ENCODE measurements at places on chromosomes 7 and 10.

GRCh38 chr7:28990200-28990960, 32.2 kb upstream of the TRIL start:
- DNase-seq: no peak

DNA sequence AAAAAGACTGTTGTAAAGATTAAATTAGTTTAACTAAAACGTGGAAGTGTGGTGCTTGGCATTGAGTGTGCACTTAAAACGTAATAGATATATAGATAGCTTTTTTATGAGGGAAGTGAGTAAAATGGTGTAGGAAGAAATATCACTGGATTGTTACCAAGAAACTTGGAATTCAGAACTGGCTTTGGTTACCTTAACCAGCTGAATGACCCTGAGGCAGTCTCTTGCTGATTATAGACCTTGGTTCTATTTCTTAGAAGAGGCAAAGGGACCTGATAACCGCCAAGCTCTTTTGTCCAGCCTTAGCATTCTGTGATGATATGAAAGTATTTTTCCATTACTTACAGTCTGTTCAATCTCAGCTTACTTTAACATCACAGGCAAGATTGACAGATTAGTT, 3.8 kb downstream of the REEP3 start:
- DNase-seq: no peak

GRCh38 chr7:51234139-51234538, 82.5 kb downstream of the COBL start:
- no peak for DNase-seq

DNA sequence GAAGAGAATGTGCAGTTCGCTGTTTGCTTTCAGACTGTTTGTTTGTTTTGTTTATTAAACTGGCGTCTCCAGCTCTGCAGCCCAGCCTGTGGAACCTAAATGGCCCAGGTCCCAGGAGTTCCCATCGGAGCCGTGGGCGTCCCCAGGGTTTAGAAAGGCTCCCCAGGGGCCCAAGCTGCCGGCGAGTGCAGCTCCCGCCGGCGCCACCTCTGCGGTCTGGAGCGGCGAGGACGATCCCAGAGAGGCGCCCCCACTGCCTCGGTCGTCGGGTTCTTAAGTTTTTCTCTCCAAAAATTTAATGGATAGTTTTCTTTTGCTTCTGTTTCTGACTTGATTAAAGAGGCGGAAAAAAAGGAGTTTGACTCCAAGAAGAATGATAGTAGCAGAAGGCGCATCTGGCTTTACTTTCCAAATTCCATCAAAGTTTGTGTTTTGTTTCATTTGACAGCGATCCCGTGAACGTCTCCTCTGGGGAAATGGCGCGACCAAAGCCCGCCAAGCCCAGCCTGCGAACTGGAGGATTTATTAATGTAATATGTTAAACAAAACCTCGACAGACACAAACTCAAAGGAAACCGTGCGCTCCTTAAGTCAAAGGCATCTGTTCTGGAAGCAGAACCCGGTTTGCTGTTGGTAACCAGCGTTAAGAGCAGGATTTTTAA, 718 bp upstream of the FZD1 start:
- DNase-seq: no peak

- DNase-seq: no peak
These were observed 59.9 kb upstream of the COBL start for GRCh38 chr7:51376420-51377092.

- DNase-seq: no peak
These were observed 1092.5 kb upstream of the C7orf33 start for GRCh38 chr7:147498081-147498480.

- no peak for DNase-seq
These were observed 52.4 kb downstream of the CASD1 start for GRCh38 chr7:94561841-94562514.

GRCh38 chr7:15087771-15088170, 185.2 kb upstream of the DGKB start:
- DNase-seq: no peak

GRCh38 chr7:120588416-120588815, 269.5 kb downstream of the TSPAN12 start:
- no peak for DNase-seq

DNA sequence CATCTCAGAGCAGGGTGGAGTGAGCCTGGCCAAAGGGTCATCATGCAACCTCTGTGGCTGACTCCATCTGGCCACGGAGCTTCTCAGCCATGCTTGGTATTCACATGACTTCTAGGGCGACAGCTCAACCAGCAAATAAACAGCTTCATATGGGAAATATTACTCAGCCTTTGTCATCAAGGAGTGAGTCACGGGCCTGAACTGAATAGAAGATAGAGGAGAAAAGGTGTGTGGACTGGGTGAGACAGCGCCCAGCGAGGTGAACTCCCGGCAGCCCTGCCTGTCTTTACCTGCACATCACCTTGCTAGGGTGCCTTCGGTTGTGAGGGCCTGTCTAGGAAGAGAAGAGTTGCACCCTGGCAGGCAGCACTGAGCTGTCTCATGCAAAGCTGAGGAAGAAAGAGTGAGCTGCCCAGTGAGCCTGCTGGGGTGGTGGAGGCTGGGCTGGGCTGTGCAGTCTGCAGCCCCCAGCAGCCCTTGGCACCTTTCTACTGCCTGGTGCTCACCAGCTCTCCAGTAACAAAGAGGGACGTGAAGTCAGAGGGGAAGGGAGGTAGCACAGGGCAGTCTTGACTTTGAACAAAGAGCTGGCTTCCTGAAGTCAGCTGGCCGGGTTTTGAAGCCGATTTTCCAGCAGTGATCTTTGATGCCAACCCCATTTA, 114.2 kb downstream of the EGFR start:
- no peak for DNase-seq

DNA sequence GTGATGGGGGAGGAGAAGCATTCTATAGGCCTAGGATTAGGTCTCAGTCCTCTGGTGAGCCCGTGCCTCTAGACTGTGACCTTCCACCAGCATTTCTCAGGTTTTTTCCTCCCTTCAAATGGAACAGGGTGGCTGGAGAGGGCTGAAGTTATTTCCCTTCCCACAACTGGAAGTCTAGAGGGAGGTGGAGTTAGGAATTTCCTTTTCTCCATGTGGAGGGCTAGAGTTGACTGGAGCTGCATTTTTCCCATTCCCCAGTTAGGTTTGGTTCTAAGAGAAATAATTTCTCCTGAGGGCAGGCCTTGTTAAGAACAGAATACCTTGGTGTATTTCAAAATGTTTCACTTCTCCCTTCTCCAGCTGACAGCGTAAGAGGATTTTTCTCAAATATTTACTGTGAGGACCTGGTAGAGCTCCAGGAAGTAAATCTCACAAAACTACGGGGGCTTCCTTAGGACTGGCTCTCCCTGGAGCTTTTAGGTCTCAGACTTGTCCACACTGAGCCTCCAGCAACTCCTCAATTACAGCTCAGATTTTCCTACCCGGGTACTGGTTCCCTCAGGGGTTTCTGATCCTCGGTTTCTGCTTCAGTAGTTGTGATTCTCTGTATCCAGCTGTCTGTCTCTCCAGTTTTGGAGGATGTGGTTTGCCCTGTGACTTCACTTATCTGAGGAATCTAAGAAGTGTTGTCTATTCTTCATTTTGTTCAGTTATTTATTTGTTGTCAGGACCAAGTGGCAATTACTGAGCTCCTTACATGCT, 6.0 kb upstream of the REEP3 start:
- DNase-seq: no peak

DNA sequence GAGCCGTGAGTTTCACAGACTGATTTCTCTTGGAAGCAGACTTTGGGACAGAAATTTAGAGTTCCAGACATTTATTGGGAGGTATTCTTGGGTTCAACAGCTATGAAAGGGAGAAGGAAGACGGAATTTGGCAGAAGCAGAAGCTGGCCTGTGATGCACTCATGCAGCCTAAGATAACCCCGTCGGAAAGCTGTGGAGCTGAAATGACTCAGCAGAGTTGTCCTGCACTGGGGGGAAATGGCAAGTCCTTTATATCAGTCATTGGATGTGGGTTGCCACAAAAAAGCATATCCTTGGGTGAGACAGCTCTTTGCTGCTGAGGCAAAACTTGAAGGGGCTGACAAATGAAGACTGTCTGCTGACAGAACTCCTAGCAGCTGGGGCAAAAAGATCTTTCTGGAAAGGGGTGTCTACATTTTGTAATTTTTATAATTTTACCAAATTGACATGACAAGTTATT, 11.5 kb upstream of the MICU1 start:
- DNase-seq: no peak

DNA sequence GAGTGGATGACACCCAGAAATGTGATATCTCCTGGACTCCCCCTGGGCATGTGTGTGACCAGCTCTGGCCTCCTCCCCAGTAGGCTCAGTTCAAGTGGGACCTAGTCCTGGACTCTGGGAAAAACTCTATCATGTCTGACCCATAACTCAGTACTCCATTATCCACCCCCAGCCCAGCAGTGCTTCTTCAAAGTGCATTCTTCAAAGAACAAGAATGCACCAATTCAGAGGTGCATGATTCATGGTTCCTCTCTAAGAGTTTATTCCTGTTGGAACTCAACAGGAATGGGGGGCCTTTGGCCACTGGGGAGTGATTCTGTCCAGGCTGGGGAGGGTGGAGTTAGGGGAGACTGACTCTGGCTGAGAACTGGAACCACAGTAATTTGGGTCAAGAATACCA, 173.6 kb upstream of the CXCL12 start:
- DNase-seq: no peak

- no peak for DNase-seq
These were observed 263.1 kb downstream of the MAD1L1 start for GRCh38 chr7:1969459-1970284.

DNA sequence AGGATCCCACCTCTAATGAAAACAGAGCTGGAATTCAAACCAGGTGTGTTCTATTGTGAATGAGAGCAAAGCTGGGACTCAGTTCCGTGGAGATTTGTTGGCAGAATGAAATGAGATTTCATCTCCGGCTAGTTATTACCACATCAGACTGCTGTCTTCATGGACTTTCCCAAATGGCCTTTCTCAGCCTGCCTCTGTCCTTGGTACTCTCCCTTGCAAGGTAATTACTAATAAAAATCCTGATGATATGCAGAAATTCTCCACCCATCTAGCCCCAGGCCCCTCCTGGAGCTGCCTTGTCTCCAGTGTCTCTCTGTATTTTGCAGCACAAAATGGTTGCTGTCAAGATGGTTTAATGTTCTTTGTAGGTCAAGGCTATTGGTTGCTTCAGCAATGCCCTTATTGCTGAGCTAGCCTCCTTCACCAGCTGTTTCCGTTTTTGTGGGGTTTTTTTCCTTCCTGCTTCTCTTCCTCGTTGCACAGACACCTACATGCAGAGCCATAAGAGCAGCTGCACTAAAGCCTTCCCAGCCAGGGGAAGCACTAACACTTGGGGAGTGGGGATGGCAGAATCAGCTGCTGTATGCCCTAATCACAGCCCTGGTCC, 185.0 kb upstream of the GHITM start:
- DNase-seq: no peak

GRCh38 chr7:31875424-31875823, 188.4 kb downstream of the PPP1R17 start:
- no peak for DNase-seq

DNA sequence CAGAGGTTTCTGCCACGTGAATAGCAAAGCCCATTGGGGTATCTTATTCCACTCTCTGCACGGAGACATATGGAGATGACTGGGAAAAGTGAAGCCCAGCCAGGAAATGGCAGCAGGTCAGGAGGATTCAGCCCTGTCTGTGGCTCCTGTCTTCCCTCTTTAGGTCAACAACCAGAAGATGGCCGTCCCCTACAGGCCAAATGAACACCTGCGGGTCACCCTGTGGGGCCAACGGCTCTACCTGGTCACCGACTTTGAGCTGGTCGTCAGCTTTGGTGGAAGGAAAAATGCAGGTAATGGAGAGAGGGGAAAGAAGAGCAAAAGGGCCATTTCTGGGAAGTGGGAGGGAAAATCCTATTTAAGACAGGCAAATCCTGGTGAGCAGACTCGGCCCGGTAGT, 38.3 kb downstream of the EPHB4 start:
- no peak for DNase-seq

DNA sequence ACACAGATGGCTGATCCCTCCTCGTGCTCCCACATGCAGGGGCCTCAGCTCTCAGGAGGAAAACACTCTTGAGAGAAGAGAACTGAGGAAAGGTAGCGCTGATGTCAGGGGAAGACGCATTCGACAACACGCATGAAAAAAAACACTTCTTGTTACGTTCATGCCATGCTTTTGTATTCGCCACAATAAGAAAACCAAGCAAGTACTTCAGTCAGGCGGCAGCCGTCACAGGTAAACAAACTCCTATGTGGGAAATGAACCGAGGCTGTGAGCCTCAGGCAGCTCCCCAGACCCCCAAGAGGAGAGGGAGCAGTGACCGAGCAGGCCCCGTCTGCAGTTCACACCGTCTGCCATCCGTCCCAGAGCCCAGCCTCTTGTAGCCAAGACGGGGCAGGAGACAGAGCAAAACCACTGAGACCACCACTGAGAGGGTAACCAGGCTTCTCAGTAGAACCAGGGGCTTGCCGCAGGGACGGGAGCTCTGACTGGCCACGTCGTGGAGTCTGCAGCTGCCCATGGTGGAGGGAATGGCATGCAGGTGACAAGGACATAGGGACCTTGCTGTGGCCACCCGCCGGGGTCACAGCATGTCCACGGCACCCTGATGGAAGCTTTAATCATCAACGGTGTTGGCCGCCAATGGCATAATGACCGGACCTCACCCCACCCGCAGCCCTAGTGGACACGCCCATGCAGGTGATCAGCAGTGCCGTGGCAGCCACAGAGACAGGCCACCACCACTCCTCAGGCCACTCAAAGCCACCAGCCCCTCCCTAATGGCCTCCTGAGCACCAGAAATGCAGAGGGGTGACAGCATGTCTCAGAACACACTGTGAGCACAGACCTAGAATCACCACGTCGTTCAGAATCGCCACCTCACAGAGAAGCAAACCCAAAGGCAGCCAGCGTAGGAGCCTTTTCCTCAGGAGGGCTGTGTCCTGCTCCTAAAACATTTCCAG, 304.3 kb downstream of the PTPRN2 start:
- no peak for DNase-seq

GRCh38 chr7:4249241-4249640, 432.9 kb upstream of the FOXK1 start:
- DNase-seq: no peak

DNA sequence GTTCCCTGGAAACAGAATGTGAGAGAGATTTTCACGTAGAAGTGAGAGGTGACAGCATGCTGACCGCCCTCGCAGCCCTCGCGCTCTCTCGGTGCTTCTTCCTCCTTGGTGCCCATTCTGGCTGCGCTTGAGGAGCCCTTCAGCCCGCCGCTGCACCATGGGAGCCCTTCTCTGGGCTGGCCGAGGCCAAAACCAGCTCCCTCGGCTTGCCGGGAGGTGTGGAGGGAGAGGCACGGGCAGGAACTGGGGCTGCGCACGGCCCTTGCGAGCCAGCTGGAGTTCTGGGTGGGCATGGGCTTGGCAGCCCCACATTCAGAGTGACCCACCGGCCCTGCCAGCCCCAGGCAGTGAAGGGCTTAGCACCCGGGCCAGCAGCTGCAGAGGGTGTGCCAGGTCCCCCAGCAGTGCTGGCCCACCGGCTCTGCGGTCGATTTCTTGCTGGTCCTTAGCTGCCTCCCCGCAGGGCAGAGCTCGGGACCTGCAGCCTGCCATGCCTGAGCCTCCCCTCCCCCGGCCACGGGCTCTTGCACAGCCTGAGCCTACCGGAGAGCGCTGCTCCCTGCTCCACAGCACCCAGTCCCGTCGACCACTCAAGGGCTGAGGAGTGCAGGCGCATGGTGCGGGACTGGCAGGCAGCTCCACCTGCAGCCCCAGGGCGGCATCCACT, 888.7 kb upstream of the ZWINT start:
- DNase-seq: no peak

Measured in esophagus squamous epithelium (tissue), 5 donors.